Heart left ventricle (tissue), 16 donors: ENCODE measurements at places on chromosomes 5 and 9. TPM values are rescaled to one million over a fixed set of nuclear protein-coding genes. Genes with fewer than 3 reads are reported as not detected.

Gene TMEM174
- not detected for total RNA-seq

Gene ORM2
- total RNA-seq = not detected

GRCh38 chr9:98107926-98108325 lies 11.1 kb downstream of the TRIM14 start:
- no peak for DNase-seq

Gene TAS2R1
- total RNA-seq = not detected

Gene SLC25A2
- not detected for total RNA-seq

GRCh38 chr9:137162505-137163364 lies 7.1 kb downstream of the LRRC26 start:
- no peak for DNase-seq

Gene CCNO
- total RNA-seq = 0.23 TPM

DNA sequence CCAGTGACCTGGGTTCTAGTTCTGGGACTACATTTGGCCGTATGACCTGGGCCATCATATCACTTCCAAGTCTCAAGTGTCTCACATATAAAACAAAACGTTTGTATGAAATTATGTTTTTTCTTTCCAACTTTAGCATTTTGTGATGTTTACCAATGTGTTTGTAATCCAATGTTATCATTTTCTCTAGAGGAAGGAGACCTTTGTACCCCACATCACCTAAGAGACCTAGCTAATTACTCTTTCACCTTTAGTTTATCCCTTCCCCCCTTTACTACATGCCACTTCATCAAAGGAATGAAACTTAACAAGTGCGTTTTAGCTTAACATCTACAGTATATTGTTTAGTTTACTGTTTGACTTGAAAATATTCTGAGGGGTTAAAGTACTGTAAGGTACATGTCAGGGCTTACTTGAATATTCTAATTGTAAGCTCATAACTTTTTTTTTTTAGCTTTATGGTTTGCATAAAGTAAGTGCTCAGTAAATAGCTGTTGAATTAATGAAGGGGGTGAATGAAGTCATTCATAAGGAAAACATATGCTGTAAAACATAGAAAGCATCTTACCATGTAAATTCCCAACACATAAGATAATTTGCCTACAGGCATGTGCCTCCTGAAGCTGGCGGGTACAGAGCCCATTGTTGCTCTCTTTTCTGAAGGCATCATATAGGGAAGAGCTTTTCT lies 2.9 kb downstream of the PIP5K1B start:
- DNase-seq = no peak
